ENCODE measurements at places on chromosomes 12 and 14.

DNA sequence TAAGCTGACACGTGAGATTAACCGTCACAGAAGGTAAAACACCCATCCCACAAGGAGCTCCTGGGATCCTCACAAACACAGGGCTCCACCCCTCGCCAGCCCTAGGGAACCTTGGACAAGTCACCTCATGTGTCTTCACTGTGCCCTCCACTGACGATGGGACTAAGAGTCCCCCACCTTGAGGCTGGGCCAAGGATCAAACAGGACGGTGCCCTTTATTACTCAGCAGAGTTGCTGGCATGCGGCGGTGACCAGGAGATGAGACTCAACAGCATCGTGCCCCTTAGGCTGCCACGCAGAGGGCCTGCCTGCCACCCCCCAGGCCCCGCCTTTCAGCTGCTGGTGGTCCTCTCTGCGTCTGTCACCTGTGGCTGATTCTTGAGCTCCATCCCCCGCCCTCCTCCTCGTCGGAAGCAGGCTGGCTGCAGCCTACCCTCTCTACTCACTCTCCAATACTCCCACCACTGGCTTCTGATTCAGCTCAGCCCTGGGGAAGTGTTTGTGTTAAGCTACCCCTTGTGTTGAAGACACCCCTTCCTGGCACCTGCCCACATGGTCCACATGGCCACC, 105.2 kb downstream of the DICER1 start:
- no peak overlapping the region for H3K4me3 ChIP-seq
- H3K36me3 ChIP-seq: no peaks in the 10 kb centered on the region
- no peaks in the 10 kb centered on the region for H3K4me1 ChIP-seq
- H3K27me3 ChIP-seq: no peaks in the 10 kb centered on the region
- no peak overlapping the region for H3K27ac ChIP-seq

- H3K4me1 ChIP-seq: peaks cover 50% of the 10 kb centered on the region
- no peak overlapping the region for H3K4me3 ChIP-seq
- H3K27ac ChIP-seq: peak overlapping the region; percentile 11
- no peak for DNase-seq
These were observed 100.6 kb downstream of the LGMN start for GRCh38 chr14:92647797-92648279.

- no peak for DNase-seq
- H3K27ac ChIP-seq: no peak overlapping the region
- H3K36me3 ChIP-seq: no peaks in the 10 kb centered on the region
- no peaks in the 10 kb centered on the region for H3K27me3 ChIP-seq
These were observed 368.8 kb downstream of the ALG10 start for GRCh38 chr12:34390846-34391700.

GRCh38 chr12:45743247-45743646, 13.7 kb downstream of the ARID2 start:
- no peaks in the 10 kb centered on the region for H3K36me3 ChIP-seq
- DNase-seq: no peak
- no peak overlapping the region for H3K4me3 ChIP-seq
- H3K4me1 ChIP-seq: no peaks in the 10 kb centered on the region
- H3K27me3 ChIP-seq: no peaks in the 10 kb centered on the region
- no peak overlapping the region for H3K27ac ChIP-seq

DNA sequence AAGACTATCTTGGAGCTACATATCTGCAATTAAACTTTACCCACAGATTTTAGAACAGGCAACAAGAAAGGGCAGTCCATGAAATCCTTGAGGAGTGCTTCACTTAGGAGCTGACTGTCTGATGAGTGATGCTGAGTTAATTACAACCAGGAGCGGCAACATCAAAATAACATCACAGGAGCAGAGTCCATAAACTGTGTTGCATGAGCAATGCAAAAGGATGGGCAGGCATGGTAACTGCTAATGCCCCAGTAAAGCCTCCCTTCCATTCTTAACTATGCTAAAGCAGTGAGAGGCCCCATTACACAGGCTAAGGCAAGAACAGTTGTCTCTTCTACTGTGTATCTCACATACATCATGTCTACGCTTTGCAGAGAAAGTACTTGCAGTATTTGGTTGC, 156.6 kb downstream of the PAX9 start:
- H3K4me3 ChIP-seq: no peak overlapping the region
- DNase-seq: no peak
- no peak overlapping the region for H3K27ac ChIP-seq
- no peaks in the 10 kb centered on the region for H3K36me3 ChIP-seq

DNA sequence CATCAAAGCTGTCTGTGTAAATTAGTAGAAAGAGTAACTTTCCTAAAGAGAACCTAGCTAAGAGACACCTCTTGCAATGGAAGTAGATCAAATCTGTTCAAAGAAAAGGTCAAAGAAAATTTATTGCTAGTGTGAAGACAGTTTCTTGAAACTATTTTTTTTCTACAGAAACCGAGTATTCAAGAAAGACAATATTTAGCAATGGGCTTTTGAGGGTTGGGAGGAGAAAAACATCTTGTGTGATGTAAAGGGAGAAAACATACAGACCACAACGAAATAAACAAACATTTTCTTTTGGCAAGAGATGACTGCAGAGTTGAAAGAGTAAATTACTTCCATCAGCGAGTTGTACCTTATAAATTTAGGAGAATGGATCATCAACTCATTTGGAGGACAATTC, 24.4 kb downstream of the NKX2-1 start:
- DNase-seq: no peak
- no peak overlapping the region for H3K27ac ChIP-seq
- H3K4me1 ChIP-seq: no peaks in the 10 kb centered on the region

Data from effector memory CD4-positive, alpha-beta T cell (primary cell).